Stimulated activated CD4-positive, alpha-beta T cell treated with anti-CD3 and anti-CD28 coated beads, Interleukin-1b, Interleukin-23, amount 100 ng/mL, for 24 hours (primary cell): ENCODE measurements at places on chromosomes 6 and 20.

- DNase-seq: no peak
Observed at GRCh38 chr6:100685747-100686146, 195.4 kb downstream of the ASCC3 start.

GRCh38 chr6:155580904-155581303 lies 125.3 kb upstream of the NOX3 start:
- DNase-seq: no peak

GRCh38 chr20:48877304-48877703 lies 44.2 kb upstream of the ARFGEF2 start:
- DNase-seq: no peak

- DNase-seq: no peak
Observed at GRCh38 chr6:3695065-3695817, 56.3 kb downstream of the PXDC1 start.

DNA sequence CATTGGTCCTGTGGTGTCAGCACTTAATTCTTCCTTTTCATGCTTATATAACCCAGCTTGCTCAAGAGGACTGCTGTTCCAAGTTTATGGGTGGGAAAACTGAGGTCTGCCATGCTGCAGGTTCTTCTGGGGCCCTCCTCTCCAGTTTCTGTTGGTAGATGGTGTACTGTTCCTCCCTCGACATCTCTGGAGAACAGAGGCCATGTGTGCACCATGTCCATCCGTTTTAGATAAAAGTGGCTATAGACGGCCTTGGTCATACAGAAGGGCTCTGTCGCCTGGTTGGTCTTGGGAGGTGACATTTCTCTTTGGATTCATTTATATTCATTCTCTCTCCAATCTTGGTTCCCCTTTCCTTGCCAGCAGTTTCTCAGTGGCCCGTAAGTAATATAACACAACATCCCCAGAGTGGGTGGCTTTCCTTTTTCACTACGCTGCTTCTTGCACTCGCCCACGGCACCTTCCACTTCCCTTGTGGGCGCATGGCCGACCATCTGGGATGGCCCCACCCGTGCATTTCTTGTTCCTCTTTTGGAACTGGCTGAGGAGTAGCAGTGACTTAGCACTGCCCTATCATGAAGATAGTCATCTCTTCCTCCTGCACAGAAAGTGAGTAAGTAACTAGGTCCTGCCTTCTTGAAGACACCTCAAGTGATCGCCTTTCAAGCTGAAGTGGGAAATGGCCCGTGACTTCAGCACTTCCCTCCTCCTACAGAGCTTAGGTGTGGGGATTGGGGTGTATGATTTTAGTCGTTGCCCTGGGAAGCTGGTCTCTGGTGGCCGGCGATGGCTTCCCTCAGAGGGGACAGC lies 94.2 kb downstream of the RREB1 start:
- no peak for DNase-seq
